Upper lobe of right lung (tissue), 1 donor: ENCODE measurements at places on chromosomes 16 and 17. TPM values are rescaled to one million over a fixed set of nuclear protein-coding genes. Genes with fewer than 3 reads are reported as not detected.

GRCh38 chr17:39199820-39200069, 338 bp upstream of the RPL19 start:
- peak; percentile 92 for DNase-seq

GRCh38 chr16:54290833-54291655, 4.5 kb upstream of the IRX3 start:
- DNase-seq, result no peak

DNA sequence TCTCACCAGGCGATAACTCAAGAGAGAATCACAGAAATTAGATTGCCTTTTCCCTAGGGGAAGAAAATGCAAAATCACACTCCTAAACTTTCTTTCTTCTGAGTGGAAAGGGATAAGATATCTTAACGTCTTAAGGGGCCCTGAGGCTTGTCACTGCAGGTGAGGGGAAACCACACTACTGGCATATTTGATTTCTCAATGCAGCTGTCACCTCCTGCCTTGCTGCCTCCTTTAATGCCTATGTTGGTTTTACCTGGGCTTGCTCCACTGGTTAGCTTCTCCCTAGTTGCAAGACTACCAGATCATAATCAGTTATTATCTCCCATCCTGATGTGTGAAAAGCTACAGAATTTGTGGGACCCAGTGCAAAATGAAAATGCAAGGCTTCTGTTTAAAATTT, 4.5 kb upstream of the HERPUD1 start:
- DNase-seq, result no peak

PERCC1 gene
- not detected for total RNA-seq

UBE2Z gene
- total RNA-seq, result 61.3 TPM

GPR139 gene
- total RNA-seq, result not detected

SDR42E2 gene
- total RNA-seq, result 0.14 TPM
